ENCODE measurements at places on chromosomes 11 and 22. TPM values are rescaled to one million over a fixed set of nuclear protein-coding genes. Genes with fewer than 3 reads are reported as not detected.

The MUC6 gene
- 0.30 TPM for total RNA-seq

The CLDN5 gene
- total RNA-seq = 0.38 TPM

The SUSD2 gene
- total RNA-seq = 1.2 TPM

The CEP126 gene
- total RNA-seq = 0.63 TPM

The CSF2RB gene
- 2.5 TPM for total RNA-seq

The SLC7A4 gene
- total RNA-seq = 0.10 TPM

The PLAAT2 gene
- not detected for total RNA-seq

The ART1 gene
- not detected for total RNA-seq

The MMP12 gene
- total RNA-seq = not detected

The UNC93B1 gene
- 14.1 TPM for total RNA-seq

The OR52N4 gene
- not detected for total RNA-seq

The FIBP gene
- 86.1 TPM for total RNA-seq

The LGR4 gene
- 0.61 TPM for total RNA-seq

The ASPHD2 gene
- total RNA-seq = 10.4 TPM

All from activated T-cell treated with anti-CD3 and anti-CD28 coated beads, Interleukin-2, amount 50 U/mL, for 4 hours (primary cell).